Activated CD4-positive, alpha-beta memory T cell treated with anti-CD3 and anti-CD28 coated beads for 36 hours (primary cell): ENCODE measurements at places on chromosomes 4 and X. TPM values are rescaled to one million over a fixed set of nuclear protein-coding genes. Genes with fewer than 3 reads are reported as not detected.

DNA sequence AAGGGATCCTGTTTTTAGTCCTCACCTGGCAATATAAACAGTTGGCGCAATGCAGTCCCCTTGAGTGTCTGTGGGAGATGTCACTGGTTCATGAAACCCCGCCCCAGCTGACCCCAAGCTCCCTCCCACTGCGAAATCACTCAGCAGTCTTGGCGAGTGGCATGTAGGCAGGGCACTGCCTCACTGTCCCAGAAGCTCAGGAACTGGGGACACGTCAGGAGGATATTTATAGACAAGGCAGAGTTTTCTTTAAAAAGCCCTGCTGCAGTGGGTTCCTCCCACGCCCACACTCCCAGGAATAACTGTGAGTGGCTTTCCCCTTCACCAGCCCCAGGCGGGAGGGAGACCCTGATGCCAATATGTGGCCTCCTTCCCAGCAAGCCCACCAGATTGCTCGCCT, 44.3 kb upstream of the PPP2R2C start:
- no peak overlapping the region for H3K27ac ChIP-seq
- H3K4me3 ChIP-seq, result no peak overlapping the region
- H3K36me3 ChIP-seq, result no peaks in the 10 kb centered on the region
- H3K4me1 ChIP-seq, result no peaks in the 10 kb centered on the region
- DNase-seq, result no peak
- peaks cover 2% of the 10 kb centered on the region for H3K27me3 ChIP-seq

GRCh38 chr4:154741131-154741665, 2.6 kb upstream of the LRAT start:
- no peak overlapping the region for H3K4me3 ChIP-seq
- H3K27me3 ChIP-seq, result peaks cover 44% of the 10 kb centered on the region
- no peak overlapping the region for H3K27ac ChIP-seq
- peaks cover 13% of the 10 kb centered on the region for H3K4me1 ChIP-seq
- no peaks in the 10 kb centered on the region for H3K36me3 ChIP-seq

BMX gene
- total RNA-seq, result not detected

DNA sequence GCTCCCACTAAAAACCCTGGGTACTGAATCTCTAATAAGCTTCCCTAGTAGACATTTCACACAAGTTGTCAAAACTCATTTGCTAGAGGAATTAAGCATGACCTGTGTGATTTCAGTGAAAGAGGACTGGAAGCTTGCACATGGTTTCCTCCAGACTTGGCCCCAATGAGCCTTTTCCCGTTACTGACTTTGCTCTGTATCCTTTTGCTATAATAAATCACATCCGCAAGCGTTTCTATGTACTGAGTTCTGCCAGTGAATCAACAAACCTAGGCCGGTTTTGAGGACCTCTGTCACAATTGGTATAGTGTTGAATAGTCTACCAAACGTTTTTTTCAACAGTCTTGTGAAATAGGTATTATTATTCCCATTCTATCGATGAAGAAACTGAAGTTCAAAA, 8.2 kb downstream of the ATP11C start:
- no peak overlapping the region for H3K4me3 ChIP-seq
- H3K27ac ChIP-seq, result no peak overlapping the region
- H3K27me3 ChIP-seq, result no peaks in the 10 kb centered on the region
- H3K4me1 ChIP-seq, result peaks cover 27% of the 10 kb centered on the region
- DNase-seq, result no peak

- peak within 1 kb of the TSS; percentile 89 for H3K4me3 ChIP-seq
- peak; percentile 99 for DNase-seq
Observed at GRCh38 chr4:51842554-51843308, at the start of gene DCUN1D4. Gene DCUN1D4, plus strand, starts transcription at chr4:51843153. Its CDS starts 90 bp downstream, at chr4:51843243.

DNA sequence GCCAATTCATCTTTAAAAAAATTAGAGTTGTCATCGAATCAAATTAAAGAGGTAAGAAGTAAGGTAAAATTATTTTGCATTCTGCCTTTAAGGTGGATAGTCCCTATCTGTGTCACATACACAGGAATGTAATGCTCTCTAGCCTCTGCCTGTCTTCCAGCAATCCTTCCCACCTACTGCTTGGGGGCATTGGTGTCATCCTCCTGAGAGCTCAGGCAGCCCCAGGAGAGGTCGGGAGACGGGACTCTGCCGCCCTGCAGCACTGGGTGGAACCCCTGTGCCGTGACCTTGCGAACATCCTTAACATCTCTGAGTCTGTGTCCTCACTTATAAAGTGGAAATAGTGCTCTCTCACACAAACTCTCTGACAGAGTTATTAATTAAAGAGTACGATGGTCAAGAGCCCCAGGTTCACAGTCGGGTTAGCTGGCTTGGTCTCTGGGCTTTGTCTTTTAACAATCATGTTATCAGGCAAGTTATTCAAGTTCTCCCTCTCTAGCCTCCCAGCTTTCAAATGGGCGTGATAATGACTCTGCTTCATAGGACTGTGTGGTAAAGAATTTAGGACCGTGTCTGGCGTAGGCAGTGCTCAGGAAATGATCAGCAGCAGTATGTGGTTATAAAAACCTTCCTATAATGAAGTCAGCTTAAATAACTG, 10.2 kb downstream of the TLR3 start:
- H3K4me3 ChIP-seq, result no peak overlapping the region
- no peak for DNase-seq
- H3K36me3 ChIP-seq, result no peaks in the 10 kb centered on the region
- no peaks in the 10 kb centered on the region for H3K4me1 ChIP-seq

DNA sequence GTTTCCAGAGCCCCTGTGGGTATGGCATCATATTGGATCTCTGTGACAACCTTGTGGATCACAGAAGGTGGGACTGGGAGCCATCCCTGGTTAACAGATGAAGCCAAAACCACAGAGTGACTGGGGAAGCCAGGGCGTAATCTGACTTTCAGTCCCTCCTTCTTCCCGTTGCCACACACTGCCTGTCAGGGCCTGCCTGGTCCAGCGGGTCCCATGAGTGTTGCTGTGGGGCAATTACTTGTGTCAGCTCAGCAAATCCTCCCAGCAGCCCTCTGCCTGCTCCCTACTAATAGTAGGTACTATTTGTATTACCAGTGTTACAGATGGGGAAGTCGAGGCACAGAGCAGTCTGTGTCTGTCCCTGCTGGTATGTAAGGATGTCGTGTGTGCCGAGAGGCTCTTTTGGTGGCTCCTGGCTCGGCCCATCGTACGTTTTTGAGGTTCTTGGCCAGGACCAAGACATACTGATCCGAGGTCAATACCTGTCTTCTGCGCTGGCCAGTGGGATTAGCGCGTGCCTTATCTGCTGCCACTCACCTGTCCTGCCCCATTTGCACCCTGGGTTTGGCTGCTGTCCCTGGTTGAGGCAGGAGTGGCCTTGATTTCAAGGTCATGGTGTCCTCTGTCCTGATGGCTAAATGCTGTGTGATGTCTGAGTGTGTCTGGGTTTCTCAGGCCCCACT, 5.7 kb downstream of the NSG1 start:
- H3K4me1 ChIP-seq, result peaks cover 4% of the 10 kb centered on the region
- no peak for DNase-seq
- H3K4me3 ChIP-seq, result no peak overlapping the region
- H3K27me3 ChIP-seq, result peaks cover 4% of the 10 kb centered on the region
- H3K27ac ChIP-seq, result no peak overlapping the region
- peaks cover 5% of the 10 kb centered on the region for H3K36me3 ChIP-seq

DNA sequence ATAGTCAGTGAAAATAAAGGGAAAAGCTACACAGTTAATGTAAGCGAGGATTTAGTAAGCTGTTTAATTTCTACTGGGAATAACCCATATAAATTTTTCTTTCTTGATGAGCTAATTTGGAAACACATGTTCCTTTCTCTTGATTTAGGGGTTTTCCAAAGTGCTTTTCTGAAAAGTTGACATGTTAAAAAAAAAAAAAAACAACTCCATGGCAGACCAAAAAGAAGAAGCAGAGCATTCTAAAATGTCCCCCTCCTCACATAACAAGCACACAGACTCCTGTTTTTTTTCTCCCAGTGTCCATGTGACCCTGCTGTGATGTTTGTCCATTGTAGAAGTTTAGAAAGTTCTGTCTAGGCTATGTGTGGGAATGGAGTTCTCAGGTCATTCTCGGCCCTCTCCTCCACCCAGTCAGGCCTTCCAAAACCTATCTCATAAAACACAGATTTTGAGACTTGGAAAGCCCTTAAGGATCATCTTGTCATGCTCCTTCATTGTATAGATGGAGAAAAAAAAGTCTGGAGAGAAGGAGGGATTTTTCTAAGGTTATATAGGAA, 792 bp downstream of the CLIC2 start:
- no peak overlapping the region for H3K27ac ChIP-seq
- no peaks in the 10 kb centered on the region for H3K36me3 ChIP-seq
- no peak overlapping the region for H3K4me3 ChIP-seq
- no peaks in the 10 kb centered on the region for H3K27me3 ChIP-seq

DNA sequence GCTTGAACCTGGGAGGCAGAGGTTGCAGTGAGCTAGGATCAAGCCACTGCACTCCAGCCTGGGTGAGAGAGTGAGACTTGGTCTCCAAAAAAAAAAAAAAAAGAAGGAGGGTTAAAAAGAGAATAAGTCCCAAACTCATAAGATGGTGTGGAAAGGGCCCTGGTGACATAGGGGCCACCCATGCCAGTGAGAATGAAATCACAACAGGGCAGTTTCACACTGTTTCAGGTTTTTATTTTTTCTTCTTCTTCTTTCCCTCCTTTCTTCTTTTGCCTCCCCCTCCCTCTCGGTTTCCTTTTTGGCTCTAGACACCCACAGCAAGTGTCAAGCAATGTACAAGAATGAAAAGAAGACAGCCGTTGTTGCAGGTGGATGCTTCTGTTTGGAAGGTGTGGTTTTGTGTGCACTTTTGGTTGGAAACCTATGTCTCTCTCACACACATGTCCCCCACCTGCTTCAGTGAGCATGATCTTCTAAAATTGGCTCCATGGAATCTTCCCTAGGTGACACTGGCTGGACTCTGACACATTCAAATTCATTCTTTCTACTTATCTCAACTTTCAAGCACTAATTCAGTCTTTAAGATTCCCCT, 14.4 kb upstream of the TLR8 start:
- no peak for DNase-seq
- no peaks in the 10 kb centered on the region for H3K36me3 ChIP-seq
- H3K27ac ChIP-seq, result no peak overlapping the region
- no peak overlapping the region for H3K4me3 ChIP-seq
- H3K4me1 ChIP-seq, result peaks cover 18% of the 10 kb centered on the region
- H3K27me3 ChIP-seq, result no peaks in the 10 kb centered on the region

DNA sequence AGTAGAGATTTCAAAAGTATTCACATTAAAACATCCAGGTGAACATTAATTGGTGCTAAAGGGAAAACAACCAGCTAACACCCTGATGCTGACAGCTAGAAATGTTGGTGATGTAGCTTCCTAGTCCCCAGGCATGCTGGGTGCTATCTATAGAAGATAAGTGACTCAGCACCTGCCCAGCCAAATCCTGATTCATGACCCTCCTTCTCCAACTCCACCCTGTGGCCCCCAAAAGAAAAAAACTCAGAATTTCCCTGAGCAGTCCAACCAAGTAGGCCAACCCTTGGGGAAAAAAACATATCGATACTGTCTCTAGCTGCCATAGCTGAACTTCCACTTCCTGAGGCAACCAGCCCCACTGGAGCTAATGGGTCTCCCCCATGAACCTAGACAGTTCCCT, 197.6 kb upstream of the KLF3 start:
- no peak overlapping the region for H3K27ac ChIP-seq
- peaks cover 11% of the 10 kb centered on the region for H3K4me1 ChIP-seq
- no peak overlapping the region for H3K4me3 ChIP-seq

GRCh38 chr4:18816228-18816895, 794.8 kb upstream of the LCORL start:
- no peak for DNase-seq
- no peaks in the 10 kb centered on the region for H3K36me3 ChIP-seq
- H3K27ac ChIP-seq, result no peak overlapping the region
- no peaks in the 10 kb centered on the region for H3K4me1 ChIP-seq
- no peaks in the 10 kb centered on the region for H3K27me3 ChIP-seq

DNA sequence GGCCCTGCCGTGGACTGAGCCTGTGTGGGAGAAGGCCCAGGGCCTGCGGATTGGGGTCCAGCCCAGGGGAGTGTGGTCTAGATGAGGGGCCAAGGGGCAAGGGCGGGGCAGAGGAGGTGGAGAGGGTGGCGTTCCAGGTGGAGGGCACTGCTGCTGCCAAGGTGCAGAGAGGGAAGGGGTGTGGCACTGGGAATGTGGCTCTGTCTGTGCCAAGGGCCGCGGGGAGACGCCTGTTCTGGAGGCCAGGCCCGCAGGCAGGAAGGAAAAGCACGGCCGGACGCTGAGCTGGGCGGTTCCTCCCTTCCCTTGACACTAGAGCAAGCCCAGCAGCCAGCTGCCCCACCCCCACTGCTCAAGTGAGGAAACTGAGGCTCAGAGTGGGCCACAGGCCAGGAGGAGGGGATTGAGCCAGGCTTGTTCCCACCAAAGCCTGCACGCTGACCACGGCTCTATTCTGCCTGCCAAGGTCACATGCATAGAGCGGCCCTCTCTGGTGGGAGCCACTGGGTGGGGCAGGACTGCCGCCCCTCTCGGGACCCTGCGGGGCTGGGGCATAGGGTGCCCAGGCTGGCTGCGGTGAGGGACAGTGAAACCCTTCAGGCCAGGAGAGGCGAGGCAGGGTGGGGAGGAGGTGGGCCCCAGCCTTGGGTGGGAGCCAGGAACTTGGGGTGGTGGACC, 13.0 kb downstream of the SH3BP2 start:
- no peak overlapping the region for H3K4me3 ChIP-seq
- no peak for DNase-seq
- no peak overlapping the region for H3K27ac ChIP-seq

- DNase-seq, result no peak
- no peaks in the 10 kb centered on the region for H3K27me3 ChIP-seq
- no peaks in the 10 kb centered on the region for H3K36me3 ChIP-seq
- H3K4me3 ChIP-seq, result no peak overlapping the region
Observed at GRCh38 chr4:6374575-6374974, 97.8 kb downstream of the PPP2R2C start.

DNA sequence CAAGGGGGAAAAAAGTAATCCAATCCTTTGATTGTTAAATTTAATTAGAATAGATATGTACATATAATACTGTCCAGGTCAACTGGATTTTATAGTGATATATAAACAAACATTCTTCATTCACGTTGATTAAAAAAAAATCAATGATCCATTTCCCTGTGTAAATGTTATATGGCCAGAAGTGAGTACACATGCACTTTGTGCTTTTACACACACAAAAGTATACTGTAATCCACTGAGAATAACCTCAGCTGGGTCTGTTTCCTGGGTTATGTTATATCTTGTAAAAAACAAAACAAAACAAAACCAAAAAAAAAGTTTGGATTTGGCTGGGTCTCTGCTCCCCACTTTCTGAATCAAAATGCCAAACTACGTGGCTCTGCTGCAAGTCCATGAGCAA, 51.7 kb downstream of the WFS1 start:
- no peak overlapping the region for H3K4me3 ChIP-seq
- H3K36me3 ChIP-seq, result no peaks in the 10 kb centered on the region
- H3K4me1 ChIP-seq, result peaks cover 4% of the 10 kb centered on the region
- peaks cover 42% of the 10 kb centered on the region for H3K27me3 ChIP-seq

DNA sequence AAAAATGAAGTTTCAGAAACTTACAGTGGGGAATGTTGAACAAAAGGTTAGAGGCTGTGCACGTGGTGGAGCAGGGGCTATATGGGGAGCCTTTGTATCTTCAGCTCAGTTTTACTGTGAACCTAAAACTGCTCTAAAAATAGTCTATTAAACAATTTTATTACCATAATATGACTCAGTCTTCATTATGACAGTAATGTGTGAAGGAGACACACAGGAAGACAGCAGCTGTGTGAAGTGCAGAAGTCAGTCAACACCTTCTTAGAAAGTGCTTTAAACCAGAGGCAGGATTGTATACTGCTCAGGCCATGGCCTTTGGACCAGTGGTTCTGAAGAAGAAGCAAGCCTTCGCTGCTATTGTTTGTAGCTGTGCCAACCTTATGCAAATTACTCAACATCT, 89.7 kb downstream of the ARHGAP10 start:
- no peak overlapping the region for H3K4me3 ChIP-seq
- no peaks in the 10 kb centered on the region for H3K27me3 ChIP-seq
- DNase-seq, result no peak
- H3K27ac ChIP-seq, result no peak overlapping the region
- H3K4me1 ChIP-seq, result peaks cover 4% of the 10 kb centered on the region
- H3K36me3 ChIP-seq, result peaks cover 3% of the 10 kb centered on the region
